ENCODE measurements at places on chromosomes 2 and 18. TPM values are rescaled to one million over a fixed set of nuclear protein-coding genes. Genes with fewer than 3 reads are reported as not detected.

GAL3ST2 gene
- total RNA-seq: not detected

ANKRD30BL gene
- not detected for total RNA-seq

PLGLB2 gene
- 1.0 TPM for total RNA-seq

MAPK4 gene
- 13.7 TPM for total RNA-seq

IKZF2 gene
- total RNA-seq: 10.1 TPM

Data from gastroesophageal sphincter (tissue), 4 donors.